ENCODE measurements at places on chromosomes 12 and 14. TPM values are rescaled to one million over a fixed set of nuclear protein-coding genes. Genes with fewer than 3 reads are reported as not detected.

SSPN gene
- 11.6 TPM for total RNA-seq

E2F7 gene
- 10.4 TPM for total RNA-seq

SLC7A7 gene
- 3.9 TPM for total RNA-seq

SRRM4 gene
- not detected for total RNA-seq

HHIPL1 gene
- total RNA-seq: 3.9 TPM

SLC35F4 gene
- not detected for total RNA-seq

ASB2 gene
- 0.86 TPM for total RNA-seq

TSPAN8 gene
- total RNA-seq: 0.43 TPM

GPR33 gene
- not detected for total RNA-seq

HCAR1 gene
- 0.43 TPM for total RNA-seq

TMEM119 gene
- total RNA-seq: 186 TPM

SYT1 gene
- 3.9 TPM for total RNA-seq
